ENCODE measurements at places on chromosomes 3 and 15.

DNA sequence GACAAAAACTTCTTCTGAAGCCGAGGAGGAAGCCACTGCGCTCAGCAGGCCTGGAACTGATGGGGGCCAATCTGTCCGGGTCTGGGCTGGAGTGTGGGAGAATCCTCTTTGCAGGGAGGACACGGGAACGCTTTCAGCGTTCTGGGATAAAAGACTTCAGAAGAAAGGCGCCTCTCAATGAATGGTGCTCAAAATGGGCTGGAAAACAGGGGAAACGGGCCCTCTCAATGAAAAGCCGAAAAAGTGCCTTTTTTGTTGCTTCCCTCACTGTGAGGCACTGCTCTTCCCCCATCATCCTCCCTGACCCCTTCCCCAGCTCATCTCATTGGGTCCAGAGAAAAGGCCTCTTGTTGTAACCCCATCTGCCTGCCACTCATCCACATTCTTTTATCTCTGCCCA, 119.5 kb upstream of the LRIG1 start:
- DNase-seq: no peak

DNA sequence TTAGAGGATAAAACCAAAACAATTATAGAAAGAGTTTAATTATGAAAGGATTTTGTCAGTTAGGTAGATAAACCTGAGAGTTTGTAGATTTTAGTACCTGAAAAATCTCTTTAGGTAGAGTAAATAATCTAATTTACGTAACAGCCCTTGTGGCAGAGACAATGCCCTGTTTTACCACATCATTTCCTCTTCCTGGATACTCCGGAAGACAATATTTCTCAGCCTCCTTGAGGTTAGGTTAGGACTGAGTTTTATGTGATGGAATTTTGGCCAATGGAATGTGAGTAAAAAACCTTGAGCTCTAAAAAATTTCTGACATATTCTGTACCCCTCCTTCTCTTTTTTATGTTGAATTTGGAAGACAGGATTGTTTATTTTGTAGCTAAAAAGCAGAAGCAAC, 50.7 kb upstream of the TPRG1 start:
- no peak for DNase-seq

DNA sequence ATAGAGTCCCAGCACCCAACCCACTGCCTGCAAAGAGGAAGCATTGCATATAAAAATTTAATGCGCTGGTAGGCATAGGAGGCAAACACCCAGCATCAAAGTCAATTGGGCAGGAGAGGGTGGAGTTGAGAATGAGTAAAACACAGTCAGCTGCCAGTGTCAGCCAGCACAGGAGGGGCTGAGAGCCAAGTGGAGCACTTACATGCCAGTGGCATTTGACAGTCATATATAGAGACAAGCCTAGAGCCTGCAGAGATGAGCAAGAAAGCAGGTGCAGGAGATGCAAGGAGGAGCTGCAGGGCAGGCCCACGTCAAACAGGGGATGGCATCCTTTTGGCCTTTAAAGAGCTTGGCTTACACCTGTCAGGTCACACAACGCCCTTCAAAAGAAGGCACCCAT, 27.6 kb upstream of the ZFAND6 start:
- no peak for DNase-seq

- DNase-seq: no peak
Measured at GRCh38 chr3:76024640-76025039, 239.3 kb upstream of the ZNF717 start.

GRCh38 chr3:6860149-6860953, 564 bp upstream of the GRM7 start:
- no peak for DNase-seq

- DNase-seq: no peak
Measured at GRCh38 chr3:57706462-57706861, 13.6 kb upstream of the DENND6A start.

DNA sequence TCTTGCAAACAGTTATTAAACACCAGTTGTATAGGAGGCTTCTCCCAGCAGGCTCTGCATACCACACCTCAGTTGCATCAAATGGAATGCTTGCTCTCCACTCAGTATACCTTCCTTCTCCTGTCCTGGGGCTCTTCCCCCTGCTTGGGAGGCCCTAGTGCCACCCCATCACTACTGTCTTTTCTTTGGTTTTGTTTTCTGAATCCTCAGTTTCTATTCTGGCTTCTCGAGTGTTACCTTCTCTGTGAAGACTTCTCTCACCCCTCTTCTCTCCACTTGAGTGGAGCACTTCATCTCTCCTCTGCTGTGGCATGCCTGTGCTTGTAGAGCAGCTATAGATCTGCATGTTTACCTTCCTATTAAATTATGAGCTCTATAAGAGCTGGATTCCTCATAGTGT, 75.7 kb upstream of the TPRG1 start:
- no peak for DNase-seq

DNA sequence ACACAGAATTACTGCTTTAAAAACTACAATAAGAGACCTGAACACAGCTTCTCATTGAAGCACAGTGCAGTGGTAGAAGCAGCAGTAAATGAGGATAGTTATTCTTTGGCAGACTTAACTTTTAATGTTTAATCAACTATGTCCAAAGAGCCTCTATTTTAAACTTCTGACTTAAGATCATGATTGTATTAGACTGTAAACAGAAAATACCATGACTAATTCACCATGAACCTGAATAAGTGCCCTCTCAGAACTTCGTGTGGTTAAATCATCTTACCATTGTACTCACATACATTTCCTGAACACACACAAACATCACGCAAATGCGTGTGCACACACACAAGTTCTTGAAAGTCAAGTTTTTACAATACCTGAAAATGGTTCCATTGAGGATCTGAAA, 13.9 kb downstream of the CEP152 start:
- no peak for DNase-seq

DNA sequence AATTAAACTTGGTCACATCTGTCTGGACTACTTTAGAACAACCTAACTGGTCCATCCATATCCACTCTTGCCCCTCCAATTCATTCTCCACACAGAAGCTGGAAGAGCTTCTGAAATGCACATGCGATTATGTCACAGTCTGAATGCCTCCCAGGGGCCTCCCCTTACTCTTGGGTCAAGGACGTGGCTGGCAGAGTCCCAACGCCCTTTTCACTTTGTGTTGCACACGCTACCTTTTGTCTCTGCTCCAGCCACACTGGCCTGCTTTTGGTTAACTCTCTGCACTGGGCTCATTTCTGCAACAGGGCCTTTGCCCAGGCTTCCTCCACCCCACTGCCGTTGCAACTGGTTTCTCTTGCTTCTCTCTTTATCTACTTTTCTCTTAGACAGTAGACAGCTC, 245.2 kb downstream of the IL20RB start:
- DNase-seq: no peak

- DNase-seq: no peak
Measured at GRCh38 chr15:95365511-95366107, 964.9 kb upstream of the NR2F2 start.

DNA sequence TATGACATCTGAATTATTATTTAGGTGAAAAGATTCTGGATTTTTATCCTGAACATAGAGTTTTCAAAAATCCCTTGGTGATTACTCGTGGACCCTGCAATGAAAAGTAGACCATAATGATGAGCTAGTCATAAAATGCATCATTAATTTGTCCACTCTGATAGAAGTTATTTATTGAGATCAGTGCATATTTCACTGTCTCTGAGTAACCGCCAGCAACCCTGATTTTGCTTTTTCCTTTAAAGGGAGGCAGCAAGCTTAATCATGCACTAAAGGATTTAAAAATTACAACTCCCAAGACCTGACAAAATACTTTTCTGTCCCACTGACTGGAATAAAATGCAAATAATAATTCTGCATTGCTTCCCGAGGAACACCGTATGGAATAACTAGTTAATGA, 259.6 kb upstream of the DPPA4 start:
- DNase-seq: no peak

DNA sequence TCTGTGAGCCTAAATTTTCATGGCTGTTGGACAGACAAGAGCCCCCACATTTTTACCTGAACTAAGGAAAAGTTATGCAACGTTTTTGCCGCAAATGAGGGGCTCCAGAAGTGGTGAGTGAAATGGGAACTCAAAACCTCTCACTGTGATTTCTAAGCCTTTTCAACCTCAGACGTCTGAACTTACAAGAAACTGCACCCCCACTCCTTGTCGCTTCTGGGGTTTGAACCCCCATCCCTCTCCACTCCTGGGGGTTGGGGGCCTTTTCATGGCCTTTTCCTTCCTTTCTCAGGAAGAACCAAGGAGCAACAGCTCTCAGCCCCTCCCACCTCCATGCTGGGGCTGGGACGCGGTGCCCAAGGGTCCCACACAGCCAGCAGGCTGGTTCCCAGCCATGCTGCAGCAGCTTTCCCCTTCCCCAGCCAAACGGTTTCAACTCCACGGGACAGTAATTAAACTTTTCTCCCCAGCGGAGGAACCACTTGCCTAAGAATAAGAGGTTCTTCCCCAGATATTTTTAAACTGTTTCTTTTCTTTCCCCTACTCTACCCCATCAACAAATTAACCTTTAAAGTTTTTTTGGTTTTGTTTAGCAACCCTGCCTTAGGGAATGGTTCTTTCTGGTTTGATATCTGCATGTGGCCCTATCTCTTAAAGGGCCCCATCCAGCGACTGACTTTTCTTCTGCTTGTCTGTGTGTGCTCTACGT, 387.6 kb upstream of the CBLB start:
- DNase-seq: no peak

DNA sequence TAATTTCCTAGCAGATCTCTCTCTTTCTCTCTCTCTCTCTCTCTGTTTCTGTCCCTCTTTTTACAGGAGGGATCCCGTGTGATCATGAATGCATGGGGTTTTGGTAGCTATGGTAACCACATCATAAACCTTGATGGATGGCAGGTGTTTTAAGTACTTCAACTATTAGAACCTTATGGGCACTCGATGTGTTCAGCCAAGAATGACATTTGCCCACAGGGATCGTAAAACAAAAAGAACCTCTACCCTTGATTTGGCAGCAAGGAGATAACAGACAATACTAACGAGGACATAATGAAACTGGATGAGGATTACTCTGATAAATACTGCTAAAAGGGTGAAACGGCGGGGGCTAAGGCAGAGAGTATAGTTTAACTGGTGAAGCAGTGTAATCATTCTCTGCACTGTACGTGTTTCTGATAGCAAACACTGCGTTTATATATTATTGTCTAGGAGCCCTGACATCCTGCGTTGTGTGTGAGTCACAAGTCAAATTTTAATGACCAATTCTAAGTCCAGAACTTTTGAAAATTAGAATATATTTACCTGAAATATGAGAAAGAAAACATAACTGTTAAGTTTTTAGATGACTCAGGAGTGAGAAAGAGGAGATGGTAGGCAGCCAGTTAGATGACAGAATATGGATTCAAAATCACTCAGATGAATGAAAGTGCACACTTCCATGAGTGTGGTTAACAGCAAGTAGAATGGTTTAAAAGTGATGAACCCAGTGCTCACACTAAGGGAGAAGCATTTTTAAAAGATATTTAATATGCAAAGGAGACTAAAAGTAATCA, 80.3 kb downstream of the OTOL1 start:
- DNase-seq: no peak

- no peak for DNase-seq
Measured at GRCh38 chr3:76664816-76665215, 375.1 kb upstream of the ROBO2 start.

- DNase-seq: peak; percentile 42
Measured at GRCh38 chr3:111547631-111548030, 5.6 kb downstream of the CD96 start.

- DNase-seq: no peak
Measured at GRCh38 chr3:11029948-11030347, 37.4 kb downstream of the SLC6A1 start.

- DNase-seq: no peak
Measured at GRCh38 chr3:195259154-195259474, 11.8 kb downstream of the XXYLT1 start.

DNA sequence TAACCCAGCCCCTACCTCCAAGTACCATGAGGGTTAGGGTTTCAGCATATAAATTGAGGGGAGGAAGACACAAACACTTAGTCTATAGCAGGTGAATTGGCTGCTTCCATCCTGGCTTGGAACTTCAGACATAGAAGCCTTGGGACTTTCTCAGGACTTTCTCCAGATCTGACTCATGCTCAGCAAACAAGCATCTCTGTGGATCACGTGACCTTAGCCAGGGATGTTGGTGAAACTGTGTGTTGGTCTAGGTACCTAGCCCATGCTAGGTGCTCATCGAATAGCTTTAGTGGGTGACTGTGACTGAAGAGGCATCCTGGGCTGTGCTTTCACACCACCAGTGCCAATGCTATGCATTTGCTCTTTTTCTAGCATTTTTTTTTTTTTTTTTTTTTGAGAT, 58.9 kb downstream of the CD47 start:
- DNase-seq: no peak

DNA sequence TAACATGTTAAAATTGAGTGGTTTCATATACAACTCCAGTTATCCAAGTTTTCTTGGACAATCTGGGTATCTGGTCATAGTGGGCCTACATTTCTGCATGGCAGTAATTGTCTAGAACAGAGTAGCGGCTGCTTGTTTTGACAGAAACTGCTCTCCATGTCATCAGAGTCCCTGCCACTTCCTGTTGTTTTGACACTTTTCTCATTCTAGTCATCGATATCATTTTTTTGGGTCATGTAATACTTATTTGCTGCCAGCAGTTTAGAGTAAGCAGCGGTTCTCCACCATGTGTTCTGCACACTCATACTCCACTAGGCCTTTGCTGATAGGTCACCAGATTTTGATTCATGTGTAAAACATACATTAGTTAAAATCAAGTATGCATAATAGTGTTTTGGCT, 81.5 kb downstream of the SLC25A26 start:
- no peak for DNase-seq

- no peak for DNase-seq
Measured at GRCh38 chr3:149011676-149012075, 20.3 kb downstream of the GYG1 start.

DNA sequence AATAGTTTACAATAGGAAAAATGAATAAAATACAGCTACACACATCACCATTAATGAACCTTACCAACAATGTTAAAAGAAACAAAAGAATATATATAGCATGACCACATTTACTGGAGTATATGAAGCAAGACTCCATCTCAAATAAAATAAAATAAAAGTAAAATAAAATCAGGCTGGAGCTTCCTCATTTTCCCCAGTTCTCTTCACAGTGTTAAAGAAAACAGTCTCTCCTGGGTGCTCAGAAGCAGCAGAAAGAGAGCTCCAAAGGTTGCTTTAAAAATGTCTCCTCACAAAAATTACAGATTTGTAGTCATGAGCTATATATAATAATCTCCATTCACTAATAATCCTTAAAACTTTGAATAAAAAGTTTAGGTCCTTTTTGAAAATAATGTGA, 48.8 kb downstream of the PIK3CB start:
- DNase-seq: no peak

DNA sequence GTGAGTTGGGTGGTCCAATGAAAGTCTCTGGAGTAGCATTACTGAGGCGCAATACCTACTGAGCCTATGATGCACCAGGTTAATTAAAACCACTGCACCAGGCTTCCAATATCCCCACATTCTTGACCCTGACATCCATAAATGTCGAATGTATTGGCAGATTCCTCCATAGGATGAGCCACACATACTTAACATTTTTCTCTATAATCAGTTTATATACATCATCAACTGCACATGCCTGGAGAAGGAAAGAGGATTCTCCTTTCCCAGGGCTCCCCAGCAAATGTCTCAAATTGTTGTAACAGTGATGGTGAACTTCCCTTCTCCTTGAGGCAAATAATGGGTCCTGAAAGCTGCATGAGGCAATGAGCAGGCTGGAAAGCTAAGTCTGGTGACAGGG, 82.3 kb upstream of the LPP start:
- DNase-seq: no peak

All from stimulated activated naive CD8-positive, alpha-beta T cell treated with anti-CD3 and anti-CD28 coated beads, Interleukin-15, Interleukin-2, amounts not matched to agents 100 U/mL and 50 U/mL, for 24 hours (primary cell).